Stimulated activated CD8-positive, alpha-beta memory T cell treated with anti-CD3 and anti-CD28 coated beads, Interleukin-2, amount 100 ng/mL, for 1 hour (primary cell): ENCODE measurements at places on chromosomes 1 and 21.

DNA sequence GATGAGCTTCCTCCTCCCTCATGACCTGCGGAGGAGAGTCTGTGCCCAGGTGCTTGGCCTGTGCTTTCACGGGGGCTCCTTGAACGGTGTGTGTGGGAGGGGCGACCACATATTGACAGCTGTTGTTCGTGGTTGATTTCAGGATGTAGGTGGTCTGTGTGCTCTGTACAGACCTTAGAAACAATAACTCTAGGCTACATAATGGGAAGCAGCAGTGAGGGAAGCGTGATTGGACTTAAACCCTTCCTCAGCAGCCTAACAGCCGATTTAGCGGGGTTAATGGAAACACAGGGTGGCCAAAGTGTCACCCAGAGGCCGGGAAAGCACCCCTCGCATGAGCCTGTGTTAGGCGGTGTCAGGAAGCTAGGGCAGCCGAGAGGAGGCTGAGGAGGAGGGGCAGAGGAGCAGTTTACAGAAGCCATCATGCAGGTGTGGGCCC, 56.0 kb downstream of the TBCE start:
- DNase-seq, result peak; percentile 6

GRCh38 chr1:12617511-12617900, 504 bp downstream of the DHRS3 start:
- no peak for DNase-seq

- no peak for DNase-seq
Measured at GRCh38 chr1:230284891-230285290, 141.2 kb downstream of the PGBD5 start.

- no peak for DNase-seq
Measured at GRCh38 chr1:225595974-225596551, 56.9 kb downstream of the ENAH start.

DNA sequence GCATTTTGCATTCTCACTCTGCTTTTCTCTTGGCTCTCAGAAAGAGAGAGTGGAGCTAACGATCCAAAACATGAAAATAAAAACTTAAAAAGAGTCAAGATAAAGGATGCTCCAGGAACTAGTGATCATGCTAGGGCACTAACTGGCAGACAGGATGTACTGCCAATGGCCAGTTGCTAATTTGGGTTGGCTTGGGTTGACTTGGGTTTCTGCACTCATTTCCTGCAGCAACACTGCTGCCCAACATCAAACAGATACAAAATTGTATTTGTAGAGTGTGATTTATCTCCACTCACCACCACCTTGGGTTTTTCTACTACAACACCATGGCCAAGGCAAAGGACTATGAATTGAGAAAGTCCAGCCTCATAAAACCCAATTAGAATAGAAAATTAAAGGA, 662.3 kb upstream of the PTBP2 start:
- DNase-seq, result no peak

- no peak for DNase-seq
Measured at GRCh38 chr1:24850328-24850920, 79.7 kb downstream of the RUNX3 start.

DNA sequence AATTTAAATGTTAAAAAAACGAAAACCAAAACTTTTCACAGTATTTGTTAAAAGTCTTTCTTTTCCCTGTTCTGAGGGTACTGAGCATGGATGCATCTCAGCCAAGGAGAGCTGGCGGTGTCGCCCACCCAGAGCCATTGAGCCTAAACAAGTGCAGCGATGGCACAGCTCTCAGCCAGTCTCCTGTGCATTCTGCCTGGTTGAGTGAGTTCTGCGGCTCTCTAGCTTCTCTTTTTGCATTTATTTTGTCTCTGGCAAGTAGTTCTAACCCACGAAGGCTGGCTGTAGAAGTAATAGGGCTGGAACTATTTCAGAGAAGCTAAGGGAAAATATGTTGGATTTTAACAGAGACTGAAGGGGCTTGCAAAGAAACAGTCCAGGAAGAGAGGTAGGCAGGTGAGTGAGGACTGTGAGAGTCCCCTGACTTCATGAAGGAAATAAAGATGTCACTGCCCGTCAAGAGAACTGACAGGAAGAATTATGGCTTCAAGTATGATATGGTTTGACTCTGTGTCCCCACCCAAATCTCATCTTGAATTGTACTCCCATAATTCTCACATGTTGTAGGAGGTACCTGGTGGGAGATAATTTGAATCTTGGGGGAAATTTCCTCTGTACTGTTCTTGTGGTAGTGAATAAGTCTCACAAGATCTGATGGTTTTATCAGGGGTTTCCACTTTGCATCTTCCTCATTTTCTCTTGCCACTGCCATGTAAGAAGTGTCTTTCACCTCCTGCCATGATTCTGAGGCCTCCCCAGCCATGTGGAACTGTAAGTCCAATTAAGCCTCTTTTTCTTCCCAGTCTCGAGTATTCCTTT, 35.7 kb upstream of the LIN9 start:
- no peak for DNase-seq

DNA sequence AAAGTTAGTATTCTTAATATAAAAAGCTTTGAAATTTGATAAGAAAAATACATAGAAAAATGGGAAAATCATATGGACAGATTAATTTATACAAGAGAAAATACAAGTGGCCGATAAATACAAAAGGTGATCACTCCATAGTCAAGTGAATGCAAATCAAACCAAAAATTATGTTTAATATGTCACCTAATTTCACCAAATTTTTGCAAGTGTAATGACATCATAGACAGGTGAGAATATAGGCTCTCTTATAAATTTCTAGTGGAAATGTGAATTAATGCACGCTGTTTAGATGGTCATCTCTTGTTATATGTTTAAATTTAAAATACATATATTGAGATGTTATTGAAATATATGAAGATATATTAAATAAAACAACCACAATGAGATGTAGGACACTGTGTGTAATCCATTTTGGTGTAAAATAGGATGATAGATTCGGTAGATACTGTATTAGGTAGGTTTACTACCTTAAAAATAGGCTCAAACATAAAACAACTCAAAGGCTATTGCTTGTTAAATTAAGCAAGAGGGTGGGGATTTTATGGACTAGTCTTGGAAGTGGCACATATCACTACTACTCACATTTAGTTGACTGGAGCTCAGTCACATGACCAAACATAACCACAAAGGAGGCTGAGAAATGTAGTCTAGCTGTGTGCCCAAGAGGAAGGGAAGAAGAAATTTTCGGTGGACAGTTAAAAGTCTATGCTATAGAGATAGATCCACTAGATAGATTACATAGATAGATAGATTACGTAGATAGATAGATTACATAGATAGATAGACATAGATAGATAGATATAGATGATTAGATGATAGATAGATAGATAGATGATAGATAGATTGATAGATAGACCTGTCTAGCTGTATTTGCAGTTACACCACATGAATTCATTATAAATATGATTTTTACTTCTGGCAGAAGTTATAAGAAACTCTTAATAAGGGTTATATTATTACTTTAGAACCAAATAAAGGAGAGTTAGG, 9.2 kb downstream of the INSL5 start:
- DNase-seq, result no peak

DNA sequence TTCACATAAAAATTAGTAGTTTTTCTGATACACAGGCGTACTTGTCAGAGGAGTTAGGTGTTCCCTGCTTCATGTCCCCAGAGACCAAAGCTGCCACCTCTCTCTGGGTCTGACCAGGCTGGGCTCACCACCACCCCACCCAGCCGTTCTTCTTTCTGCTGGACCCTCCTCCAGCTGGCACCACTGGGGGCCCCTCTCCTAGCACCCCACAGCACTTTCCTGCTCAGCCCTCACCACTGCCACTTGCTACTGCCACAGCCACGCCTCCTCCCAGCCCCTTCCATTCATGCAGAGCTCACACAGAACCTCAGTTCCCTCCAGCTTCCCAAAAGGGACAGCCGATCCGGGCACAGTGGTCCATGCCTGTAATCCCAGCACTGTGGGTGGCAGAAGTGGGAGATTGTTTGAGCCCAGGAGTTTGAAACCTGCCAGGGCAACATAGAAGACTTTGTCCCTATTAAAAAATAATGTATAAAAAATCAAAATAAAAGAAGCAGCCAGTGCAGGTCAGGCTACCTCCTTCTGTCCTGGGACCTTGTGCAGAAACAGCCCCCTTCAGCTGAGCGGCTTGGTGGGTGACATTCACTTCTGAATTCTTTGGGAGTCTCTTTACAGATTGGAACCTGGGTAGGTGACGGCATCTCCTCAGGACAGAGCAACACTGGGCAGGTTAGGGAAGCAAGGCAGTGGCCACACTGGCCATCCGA, 208.3 kb downstream of the TOMM20 start:
- DNase-seq, result no peak

DNA sequence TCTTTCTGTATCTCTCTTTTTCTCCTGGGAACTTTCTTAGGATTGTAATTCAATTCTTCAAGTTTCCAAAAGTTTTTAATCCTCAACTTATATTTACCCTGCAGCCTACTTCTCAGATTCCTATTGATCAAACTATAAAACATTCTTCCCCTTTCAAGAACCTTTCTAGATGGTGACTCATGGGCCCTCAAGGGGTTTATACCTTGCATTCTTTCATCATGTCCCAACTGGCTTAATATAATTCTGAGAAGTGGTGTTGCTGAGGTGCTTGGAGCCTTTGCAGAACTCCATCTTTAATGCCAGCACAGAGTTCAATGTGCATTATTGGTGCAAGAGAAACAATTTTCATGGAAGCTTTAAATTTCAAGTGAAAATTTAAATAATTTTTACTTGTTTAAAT, 273.4 kb downstream of the VAV3 start:
- DNase-seq, result no peak

- DNase-seq, result no peak
Measured at GRCh38 chr1:164423136-164423535, 135.8 kb upstream of the PBX1 start.

DNA sequence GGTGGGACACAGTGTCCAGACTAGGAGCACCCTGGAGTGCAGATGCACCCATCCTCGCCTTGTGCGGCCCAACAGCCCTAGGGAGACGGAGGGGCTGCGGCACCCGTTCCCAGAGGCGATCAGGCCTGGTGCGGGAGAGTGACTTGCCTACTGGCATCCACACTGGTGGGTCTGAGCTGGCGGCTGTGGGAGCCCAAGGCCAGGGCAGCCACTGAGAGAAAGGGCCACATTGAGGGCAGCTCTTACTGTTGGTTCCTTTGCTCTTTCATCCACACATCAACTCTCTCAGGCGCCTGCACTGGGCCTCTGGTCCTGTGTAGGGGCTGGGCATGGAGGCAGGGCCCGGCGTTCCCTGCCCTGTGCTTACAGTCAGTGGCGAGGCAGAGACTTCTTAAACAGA, 8.6 kb downstream of the PODN start:
- DNase-seq, result no peak

DNA sequence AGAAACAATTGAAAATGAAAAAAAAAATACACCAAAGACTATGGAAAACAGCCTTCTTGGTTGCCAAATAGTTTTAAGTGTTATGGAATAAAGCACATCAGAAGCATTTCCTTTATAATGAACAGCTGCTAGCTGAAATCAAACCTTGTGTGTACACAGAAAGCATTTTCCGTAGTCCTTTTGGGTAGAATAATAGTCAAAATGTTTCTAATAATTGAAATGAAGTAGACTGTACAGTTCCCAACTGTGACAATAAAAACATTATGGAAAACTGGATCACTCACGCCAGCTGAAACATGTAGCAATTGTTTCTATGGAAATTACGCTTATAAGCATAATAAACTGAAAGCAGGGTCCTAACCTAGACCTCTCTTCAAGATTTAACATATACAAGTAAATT, 856.3 kb upstream of the B3GALT2 start:
- DNase-seq, result no peak

DNA sequence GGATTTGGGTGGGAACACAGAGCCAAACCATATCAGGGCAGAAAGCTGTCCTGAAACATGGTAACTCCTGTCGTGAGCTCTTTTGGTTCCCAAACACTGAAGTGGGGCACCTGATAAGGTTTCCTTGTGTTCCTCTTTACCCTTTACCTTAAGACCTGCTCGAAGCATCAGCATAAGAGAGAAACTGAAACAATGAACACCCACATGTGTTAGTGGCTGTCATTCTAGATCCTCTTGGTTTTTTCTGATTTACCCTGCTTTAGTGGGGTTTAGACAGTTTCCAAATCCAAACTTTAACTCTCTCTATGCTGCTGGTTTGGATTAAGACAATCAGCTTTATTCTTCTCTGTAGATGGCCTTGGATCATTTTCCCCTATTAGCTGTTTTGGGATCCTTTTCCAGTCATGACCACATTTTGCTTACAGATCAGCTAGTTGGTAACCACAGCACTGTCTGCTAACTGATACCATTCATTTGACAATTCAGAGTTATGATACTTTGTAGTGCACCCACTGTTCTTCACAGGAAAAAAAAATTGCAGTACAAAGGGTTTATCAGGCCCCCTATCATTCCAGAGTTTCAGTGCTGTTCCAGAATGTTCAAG, 975 bp upstream of the MNDA start:
- no peak for DNase-seq

GRCh38 chr1:228292609-228292911, 84.7 kb downstream of the OBSCN start:
- DNase-seq, result no peak

- DNase-seq, result no peak
Measured at GRCh38 chr21:22791376-22791775, 1793.2 kb downstream of the NCAM2 start.

DNA sequence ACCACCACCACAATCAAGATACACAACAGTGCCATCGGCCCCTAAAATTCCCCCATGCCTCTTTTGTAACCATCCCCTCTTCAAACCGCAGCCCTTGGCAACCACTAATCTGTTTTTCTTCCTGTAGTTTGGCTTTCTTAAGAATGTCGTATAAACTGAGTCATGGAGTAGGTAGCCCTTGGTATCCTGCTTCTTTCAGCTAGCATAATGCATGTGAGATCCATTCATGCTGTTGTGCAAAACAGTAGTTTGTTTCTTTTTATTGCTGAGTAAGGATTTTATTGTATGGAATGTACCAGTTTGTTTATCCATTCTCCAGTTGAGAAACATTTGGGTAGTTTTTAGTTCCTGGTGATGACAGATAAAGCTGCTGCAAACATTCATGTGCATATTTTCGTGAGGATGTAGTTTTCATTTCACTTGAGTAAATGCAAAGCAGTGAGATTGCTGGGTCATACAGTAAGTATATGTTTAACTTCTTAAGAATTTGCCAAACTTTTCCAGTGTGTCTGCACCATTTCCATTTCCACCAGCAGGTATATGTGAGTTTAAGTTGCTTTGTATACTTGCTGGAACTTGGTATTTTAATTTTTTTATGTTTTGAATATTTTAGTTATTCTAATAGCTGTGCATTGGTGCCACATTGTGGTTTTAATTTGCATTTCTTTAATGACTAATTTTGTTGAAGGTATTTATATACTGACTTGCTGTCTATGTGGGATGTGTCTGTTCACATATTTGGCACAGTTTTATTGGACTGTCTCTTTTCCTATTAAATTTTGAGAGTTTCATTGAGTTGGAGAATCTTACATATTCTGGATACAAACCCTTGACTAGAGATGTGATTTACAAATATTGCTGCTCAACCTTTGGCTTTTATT, 148.4 kb upstream of the MAP1LC3C start:
- no peak for DNase-seq

GRCh38 chr1:5934058-5934884, 58.0 kb downstream of the NPHP4 start:
- no peak for DNase-seq

GRCh38 chr21:28127175-28127785, 865.4 kb downstream of the LTN1 start:
- DNase-seq, result no peak
